ENCODE measurements at places on chromosomes 2 and 18. TPM values are rescaled to one million over a fixed set of nuclear protein-coding genes. Genes with fewer than 3 reads are reported as not detected.

- H3K27ac ChIP-seq = no peak overlapping the region
- no peak overlapping the region for H3K4me3 ChIP-seq
- no peaks in the 10 kb centered on the region for H3K36me3 ChIP-seq
- H3K4me1 ChIP-seq = no peaks in the 10 kb centered on the region
- no peaks in the 10 kb centered on the region for H3K27me3 ChIP-seq
Measured at GRCh38 chr18:31116853-31117595, 14.8 kb upstream of the DSC2 start.

DNA sequence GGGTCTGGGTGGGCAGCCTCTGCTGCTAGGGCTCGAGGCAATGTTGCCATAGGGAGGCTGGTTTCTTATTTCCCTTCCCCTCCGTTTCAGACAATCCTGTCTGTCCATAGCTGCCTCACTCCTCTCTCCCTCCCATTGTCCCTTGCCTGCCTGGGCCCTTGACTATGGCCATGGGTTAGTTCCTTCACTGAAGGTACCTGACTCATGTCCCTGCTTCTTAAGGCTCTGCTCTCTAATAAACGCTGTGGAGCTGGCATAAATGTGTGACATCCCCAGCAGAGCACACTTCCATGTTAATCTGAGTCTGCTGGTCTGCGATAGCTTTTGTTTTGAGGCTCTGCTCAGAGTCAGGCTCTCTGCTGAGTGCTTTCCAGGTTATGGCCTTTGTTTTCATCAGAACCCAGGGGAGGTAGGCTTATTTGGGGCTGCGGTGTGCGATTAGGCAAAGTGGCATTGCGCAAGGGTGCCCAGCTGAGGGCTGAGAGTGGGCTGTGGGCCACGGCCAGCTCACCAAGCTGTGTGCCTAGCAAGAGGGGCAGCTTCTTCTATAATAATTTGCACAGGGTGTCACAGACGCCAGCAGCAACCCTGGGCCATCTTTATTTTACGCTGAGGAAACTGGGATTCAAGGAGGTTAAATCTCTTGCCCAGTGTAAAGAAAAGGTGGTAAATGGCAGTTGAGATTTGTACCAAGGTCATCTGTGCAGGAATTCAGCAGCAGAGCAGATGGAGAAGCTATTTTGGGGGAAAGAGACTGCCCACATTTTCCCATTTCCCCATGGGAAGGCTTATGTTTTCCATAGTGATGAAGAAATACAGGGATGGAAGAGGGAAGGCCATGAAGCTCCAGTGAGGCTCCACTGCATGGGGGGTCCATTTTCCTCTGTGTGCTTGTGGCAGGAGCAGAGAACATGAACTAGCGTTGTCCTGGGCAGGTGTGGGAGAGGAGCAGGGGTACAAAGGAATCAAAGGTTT is 25.6 kb downstream of the MRPL33 start:
- H3K4me3 ChIP-seq = no peak overlapping the region
- H3K27ac ChIP-seq = no peak overlapping the region
- H3K4me1 ChIP-seq = no peaks in the 10 kb centered on the region
- H3K36me3 ChIP-seq = no peaks in the 10 kb centered on the region
- DNase-seq = no peak

DNA sequence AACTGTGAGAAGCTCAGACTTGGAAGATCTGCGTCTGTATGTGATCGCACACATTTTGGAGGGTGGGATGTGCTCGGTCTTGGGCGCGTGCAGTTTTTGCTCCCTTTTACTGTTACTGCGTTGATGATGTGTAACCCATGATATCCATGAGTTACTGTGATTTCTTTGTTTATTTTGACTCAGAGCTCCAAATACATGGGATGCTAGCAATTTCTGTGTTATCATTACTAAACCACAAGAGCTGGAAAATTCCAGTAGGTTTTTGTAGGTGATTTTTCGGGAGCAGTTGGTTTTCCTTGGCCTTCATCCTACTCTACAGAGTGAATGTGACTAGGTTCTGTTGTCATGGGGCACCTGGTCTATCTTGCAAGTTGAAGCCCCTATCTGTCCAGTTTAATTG is 124.2 kb downstream of the AGAP1 start:
- no peak overlapping the region for H3K27ac ChIP-seq
- no peaks in the 10 kb centered on the region for H3K4me1 ChIP-seq
- no peaks in the 10 kb centered on the region for H3K27me3 ChIP-seq
- H3K4me3 ChIP-seq = no peak overlapping the region
- DNase-seq = no peak

DNA sequence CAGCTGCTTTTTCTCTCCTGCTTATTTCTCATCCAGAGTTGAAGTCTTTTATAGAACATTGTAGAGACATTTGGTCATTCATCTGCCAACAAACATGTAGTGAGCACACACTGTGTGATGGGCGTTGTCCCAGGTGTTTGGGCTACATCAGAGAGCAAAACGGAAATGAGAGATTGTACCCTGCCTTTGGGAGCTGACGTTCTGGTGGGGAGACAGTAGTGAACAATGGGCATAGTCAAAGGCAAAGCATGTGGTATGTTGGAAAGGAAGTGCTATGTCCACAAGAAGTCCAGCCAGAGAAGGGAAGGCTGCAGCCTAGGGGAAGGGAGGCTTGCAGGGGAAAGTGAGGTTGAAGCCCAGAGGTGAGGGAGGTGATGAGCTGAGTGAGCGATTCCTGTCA is 78.1 kb downstream of the PIEZO2 start:
- no peaks in the 10 kb centered on the region for H3K27me3 ChIP-seq
- H3K27ac ChIP-seq = no peak overlapping the region
- H3K4me1 ChIP-seq = no peaks in the 10 kb centered on the region
- no peaks in the 10 kb centered on the region for H3K36me3 ChIP-seq

DNA sequence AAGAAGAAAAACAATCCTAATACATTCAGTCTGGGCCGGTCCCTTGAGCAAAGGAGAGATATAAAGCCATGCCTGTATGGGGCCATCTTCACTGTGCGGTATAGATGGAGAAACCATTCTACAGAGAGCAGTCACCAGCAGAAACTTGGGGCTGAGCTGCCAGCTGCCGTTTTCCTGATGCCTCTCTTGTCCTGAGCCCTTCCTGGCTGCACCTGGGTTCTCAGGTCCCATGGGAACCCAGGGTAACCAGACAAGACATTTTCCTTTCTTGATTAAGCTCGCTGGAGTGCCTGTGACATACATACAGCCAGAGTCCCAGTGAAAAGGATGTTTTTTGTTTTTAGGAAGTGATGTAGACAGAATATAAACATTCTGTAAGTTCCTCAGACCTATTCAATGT is 5.3 kb upstream of the METTL21A start:
- H3K4me3 ChIP-seq = no peak overlapping the region
- no peak overlapping the region for H3K27ac ChIP-seq
- no peaks in the 10 kb centered on the region for H3K27me3 ChIP-seq
- no peak for DNase-seq
- H3K4me1 ChIP-seq = no peaks in the 10 kb centered on the region
- no peaks in the 10 kb centered on the region for H3K36me3 ChIP-seq

- H3K4me1 ChIP-seq = no peaks in the 10 kb centered on the region
- H3K36me3 ChIP-seq = no peaks in the 10 kb centered on the region
Measured at GRCh38 chr2:221372159-221372884, 199.8 kb downstream of the EPHA4 start.

- no peak for DNase-seq
- H3K27ac ChIP-seq = no peak overlapping the region
- no peaks in the 10 kb centered on the region for H3K27me3 ChIP-seq
Measured at GRCh38 chr2:29601321-29601720, 320.1 kb downstream of the ALK start.

DNA sequence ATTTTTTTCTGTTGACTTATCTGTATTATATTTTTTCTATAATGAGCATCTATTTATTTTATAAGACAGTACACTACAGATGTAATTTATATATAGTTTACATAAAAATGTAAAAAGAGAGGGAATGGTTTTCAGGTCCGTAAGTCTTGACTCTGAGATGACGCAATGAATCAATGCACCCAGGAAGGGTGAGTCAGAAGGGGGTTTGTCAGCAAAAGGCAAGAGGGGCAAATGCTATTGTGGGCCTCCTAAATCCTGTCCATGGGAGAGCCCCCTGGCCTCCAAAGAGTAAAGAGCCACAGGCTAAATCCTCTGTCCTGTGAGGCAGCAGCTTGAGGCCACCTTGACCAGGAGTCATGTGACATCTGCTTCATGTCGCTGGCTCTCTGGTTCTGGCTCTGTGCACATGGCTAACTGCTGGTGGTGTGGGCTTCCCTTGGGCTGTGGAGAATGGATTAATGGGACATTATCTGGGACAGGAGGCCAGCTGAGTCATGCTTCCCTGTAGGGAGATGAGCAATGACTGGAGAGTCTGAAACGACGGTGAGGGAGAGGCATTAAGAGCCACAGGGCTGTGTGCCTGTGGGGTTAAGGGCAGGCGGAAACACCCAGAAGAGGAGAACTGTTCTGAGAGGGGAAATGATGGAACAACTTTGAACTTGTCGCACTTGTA is 22.8 kb upstream of the ASB18 start:
- no peaks in the 10 kb centered on the region for H3K27me3 ChIP-seq
- no peak overlapping the region for H3K27ac ChIP-seq
- H3K4me3 ChIP-seq = no peak overlapping the region
- H3K36me3 ChIP-seq = no peaks in the 10 kb centered on the region

DNA sequence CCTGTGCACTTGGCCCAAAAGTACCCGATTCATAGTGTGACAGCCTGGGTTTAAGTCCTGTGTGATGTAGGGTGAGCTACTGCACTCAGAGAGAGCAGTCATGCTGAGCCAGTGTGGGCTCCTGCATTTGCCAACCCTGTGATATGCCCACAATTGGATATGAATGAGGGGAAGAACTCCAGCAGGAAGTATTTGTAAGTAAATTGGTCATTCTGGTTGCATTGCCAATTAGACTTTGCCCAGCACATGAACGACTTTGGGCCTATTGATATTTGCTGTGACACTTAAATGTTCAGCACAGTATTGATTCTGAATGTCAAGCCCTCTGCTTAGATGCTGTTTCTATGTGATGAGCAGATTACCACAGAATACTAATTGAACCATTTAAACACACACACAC is 570.9 kb downstream of the PIK3C3 start:
- H3K27me3 ChIP-seq = no peaks in the 10 kb centered on the region
- no peak for DNase-seq
- H3K36me3 ChIP-seq = no peaks in the 10 kb centered on the region
- H3K27ac ChIP-seq = no peak overlapping the region
- no peak overlapping the region for H3K4me3 ChIP-seq

DNA sequence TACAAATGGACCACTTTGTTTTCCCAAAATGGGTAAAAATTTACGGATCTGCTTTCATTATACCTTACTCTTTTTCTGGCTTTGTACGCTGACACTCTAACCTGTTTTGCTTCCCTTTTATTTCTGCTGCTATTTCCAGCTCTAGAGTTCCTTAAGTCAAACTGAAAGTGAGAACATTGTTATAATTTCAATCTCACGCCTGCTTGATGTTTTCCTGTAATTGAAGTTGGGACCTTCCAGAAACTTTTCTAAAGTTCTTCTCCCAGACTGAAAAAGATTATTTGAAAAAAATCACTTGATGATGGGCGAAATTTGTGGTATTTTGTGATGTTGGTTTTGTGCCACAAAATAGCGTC is 1.8 kb downstream of the GLS start:
- H3K36me3 ChIP-seq = no peaks in the 10 kb centered on the region
- no peak for DNase-seq
- H3K27me3 ChIP-seq = no peaks in the 10 kb centered on the region
- H3K4me3 ChIP-seq = peak overlapping the region; percentile 93

DNA sequence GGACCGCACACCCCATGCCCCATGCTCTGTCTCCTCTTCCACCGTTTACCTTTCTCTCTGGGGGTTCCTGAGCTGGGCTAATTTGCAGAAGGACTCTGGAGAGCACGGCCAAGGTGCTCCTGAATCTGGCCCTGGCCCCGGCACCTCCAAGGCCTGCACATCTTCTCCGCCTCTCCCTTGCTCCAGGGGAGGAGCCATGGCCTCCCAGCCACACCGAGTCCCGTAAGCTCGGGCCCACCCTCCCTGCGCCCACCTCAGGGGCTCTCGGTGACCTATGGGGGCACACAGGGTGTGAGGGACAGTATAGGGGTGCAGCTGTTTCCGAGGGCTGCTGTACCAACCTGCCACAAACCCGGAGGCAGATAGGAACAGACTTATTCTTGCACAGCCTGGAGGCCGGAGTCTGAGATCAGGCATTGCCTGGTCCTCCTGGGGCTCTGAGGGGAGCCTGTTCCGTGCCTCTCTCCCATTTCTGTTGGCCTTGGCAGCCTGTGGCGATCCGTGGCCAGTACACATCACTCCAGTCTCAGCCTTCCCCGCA is 127.3 kb upstream of the GPC1 start:
- no peaks in the 10 kb centered on the region for H3K27me3 ChIP-seq
- no peak overlapping the region for H3K4me3 ChIP-seq
- no peak for DNase-seq
- no peaks in the 10 kb centered on the region for H3K4me1 ChIP-seq
- H3K36me3 ChIP-seq = no peaks in the 10 kb centered on the region

- H3K4me3 ChIP-seq = no peak overlapping the region
- DNase-seq = no peak
- no peaks in the 10 kb centered on the region for H3K27me3 ChIP-seq
- H3K27ac ChIP-seq = no peak overlapping the region
- peaks cover 2% of the 10 kb centered on the region for H3K36me3 ChIP-seq
Measured at GRCh38 chr2:219142329-219142728, 18.3 kb downstream of the NHEJ1 start.

- H3K4me3 ChIP-seq = peak within 1 kb of the TSS; percentile 97
- peak within 1 kb of the TSS; percentile 75 for H3K27ac ChIP-seq
- no peaks in the 10 kb centered on the region for H3K27me3 ChIP-seq
- H3K36me3 ChIP-seq = no peaks in the 10 kb centered on the region
- DNase-seq = peak; percentile 85
Measured at GRCh38 chr2:203535078-203535783, at the start of gene RAPH1. Gene RAPH1 (minus strand): TSS chr2:203535301. CDS start chr2:203495353, 39,948 bp downstream.

DNA sequence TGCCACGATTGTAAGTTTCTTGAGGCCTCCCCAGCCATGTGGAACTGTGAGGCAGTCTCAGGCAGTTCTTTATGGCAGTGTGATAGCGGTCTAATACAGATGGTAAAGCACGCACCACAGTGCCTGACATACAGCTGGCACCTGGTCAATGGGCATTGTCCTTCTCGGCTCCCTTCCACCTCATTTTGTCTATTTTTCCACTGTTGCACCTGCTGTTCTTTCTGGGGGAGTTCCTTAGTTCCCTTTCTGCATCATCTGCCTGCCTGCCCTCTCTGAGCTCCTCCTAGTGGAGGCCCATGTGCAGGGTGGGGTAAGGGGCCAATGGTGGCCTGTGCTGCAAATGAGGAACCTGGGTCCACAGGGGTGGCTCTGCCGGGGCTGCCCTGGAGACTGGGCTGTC is 157.6 kb downstream of the LPIN1 start:
- H3K36me3 ChIP-seq = no peaks in the 10 kb centered on the region
- no peak overlapping the region for H3K4me3 ChIP-seq
- no peak for DNase-seq
- H3K27ac ChIP-seq = no peak overlapping the region

DNA sequence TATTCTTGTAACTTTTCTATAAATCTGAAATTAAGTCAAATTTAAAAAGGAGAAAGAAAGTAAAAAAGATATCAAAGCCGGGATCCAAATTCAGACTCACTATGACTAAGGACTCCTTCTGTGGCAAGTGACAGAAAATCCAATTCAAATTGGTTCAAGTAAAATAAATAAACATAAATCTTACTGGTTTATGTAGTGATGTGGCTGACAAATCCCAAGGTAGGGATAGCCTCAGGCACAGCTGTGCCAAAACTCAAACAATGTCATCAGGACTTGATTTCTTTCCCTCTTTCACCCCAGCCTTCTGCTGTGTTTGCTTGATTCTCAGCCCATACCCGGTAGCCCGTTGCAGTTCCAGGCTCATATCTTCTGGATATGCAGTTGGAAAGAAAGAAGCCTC is 284.6 kb downstream of the SP3 start:
- H3K4me3 ChIP-seq = no peak overlapping the region
- H3K4me1 ChIP-seq = no peaks in the 10 kb centered on the region
- DNase-seq = no peak

TOGARAM2 gene
- 9.1 TPM for polyA plus RNA-seq

TET3 gene
- polyA plus RNA-seq = 4.4 TPM

CAPN14 gene
- 0.07 TPM for polyA plus RNA-seq

GPR45 gene
- 0.09 TPM for polyA plus RNA-seq

CD207 gene
- polyA plus RNA-seq = 0.16 TPM

ADD2 gene
- 1.2 TPM for polyA plus RNA-seq

Measured in pancreas (tissue), 10 donors.